ENCODE measurements at places on chromosomes 2 and 18.

DNA sequence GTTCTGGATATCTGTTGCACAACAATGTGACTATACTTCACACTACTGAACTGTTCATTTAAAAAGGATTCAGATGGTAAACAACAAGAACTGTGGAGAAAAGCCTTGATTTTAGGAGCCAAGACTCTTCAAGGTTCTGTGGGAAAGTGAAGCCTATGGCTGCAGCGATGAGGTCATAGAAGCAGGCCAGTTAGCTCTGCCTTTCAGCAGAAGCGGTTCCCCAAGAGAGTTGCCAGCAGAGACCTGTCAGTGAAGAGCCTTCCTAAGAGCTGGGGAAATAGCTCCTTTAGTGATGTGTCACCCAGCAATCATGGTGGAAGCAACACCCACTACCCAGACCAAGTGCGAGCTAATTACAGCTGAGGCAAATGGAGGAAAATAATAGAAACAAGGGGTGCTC is 346.5 kb upstream of the ETAA1 start:
- no peak for DNase-seq

GRCh38 chr2:60555783-60556139 is 2.3 kb upstream of the BCL11A start:
- DNase-seq: no peak

GRCh38 chr18:7754725-7755181 is 187.6 kb downstream of the PTPRM start:
- no peak for DNase-seq

GRCh38 chr2:112482309-112483041 is 519 bp downstream of the TTL start:
- peak; percentile 41 for DNase-seq

- no peak for DNase-seq
Observed at GRCh38 chr2:105610576-105611332, 134.0 kb upstream of the NCK2 start.

- DNase-seq: peak; percentile 44
Observed at GRCh38 chr2:165015052-165015642, 59.8 kb upstream of the SLC38A11 start.

- DNase-seq: no peak
Observed at GRCh38 chr2:174544156-174544555, 53.4 kb downstream of the WIPF1 start.

- DNase-seq: peak; percentile 55
Observed at GRCh38 chr2:158024288-158024898, 77.3 kb upstream of the UPP2 start.

DNA sequence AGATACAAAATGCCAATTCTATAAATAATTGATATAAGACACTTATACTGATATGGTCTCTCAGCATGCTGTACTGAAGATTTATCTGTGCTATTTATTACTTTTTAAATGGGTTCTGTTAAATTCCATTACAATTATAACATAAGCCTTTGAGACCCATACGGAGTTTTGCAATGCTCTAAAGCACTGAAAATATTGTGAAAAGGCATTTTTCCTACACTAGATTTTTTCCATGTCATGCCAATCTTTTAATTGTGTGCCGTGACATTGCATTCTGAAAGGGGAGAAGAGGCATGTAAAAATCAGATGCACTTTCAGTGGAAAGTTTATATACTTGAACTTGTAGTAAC is 46.5 kb downstream of the EFEMP1 start:
- no peak for DNase-seq

GRCh38 chr2:156333951-156334495 is 1.5 kb upstream of the NR4A2 start:
- no peak for DNase-seq

DNA sequence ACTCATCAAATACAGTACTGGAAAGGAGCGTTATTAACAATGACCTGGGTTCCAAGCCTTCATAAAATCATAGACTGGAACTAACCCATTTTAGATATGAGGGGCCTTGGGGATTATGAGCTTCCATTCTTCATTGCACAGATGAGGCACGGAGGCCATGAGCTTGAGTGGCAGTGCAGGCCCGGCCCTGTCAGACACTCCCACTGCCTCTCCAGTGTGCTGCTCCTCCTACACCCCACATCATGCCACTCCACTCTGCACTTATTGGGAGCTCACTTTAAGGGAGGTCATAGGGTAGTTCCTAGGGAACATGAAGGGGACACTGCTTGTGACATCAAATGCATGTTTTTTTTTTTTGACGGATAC is 77.9 kb downstream of the TSN start:
- no peak for DNase-seq

DNA sequence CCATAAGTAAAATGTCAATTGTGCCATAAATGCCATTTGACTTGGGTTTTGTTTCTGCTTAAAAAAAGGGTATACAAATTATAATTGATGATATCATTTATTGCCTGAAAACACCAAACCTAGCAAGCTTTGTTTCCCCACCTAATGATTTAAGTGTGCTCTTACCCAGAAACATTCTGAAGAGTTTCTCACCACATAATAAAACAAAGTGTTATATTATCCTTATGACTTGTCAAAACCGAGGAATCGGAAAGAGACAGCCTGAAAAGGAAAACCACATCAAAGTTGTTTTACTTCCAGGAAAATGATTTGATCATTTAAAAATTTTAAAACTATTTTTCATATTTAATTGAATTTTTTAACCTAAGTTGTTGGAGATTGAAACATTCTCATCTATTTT is 170.5 kb upstream of the SLC39A10 start:
- no peak for DNase-seq

GRCh38 chr2:231189171-231189530 is 9.3 kb upstream of the ARMC9 start:
- DNase-seq: no peak

DNA sequence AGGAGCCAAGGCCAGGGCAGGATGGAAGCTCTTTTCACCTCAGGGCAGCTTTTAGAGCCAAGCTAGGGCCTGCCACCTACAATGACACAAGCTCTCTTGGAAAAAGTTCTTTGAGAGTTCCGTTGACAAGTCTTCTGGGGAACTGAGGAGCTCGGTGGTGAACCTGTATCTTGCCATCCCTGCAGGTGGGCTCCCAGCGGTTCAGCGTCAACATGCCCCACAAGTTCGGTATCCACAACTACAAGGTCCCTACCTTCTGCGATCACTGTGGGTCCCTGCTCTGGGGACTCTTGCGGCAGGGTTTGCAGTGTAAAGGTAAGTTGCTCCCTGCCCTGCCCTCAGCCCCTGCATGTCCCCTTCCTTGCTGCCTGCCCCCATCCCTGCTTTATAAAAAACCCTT is 312.8 kb upstream of the EPAS1 start:
- DNase-seq: no peak

DNA sequence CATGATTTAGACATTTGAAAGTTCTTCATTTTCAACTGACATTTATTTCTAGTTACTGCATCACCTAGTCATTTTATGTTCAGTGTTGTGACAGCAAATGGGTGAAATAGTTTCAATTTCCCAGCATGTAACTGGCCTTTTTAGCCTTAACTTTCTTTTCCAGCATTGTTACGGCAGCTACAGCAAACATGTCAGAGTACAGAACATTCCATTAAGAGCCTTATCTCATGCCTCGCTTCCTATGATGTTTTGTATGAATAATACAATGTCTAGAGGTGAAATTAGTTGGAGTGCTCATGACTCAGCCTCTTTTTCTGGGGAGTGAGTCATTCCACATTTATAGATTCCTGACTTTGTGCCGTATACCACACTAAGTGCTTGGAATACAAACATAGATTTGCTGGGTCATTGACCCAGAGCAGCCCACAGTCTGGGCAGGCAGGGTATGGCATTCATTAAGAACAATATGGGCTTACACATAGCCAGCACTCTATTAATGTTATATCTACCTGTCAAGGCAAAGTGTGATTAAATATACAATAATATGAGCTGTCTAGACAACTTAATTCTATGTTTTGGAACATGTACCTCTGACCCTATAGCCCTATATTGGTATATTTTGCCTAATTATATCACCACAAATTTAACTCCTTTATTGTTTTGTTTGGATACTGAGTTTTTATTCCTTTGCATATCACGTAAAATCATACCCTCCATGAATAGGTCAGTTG is 72.2 kb downstream of the MAP2 start:
- no peak for DNase-seq

GRCh38 chr2:112683550-112684414 is 37.0 kb upstream of the NT5DC4 start:
- DNase-seq: no peak

- DNase-seq: peak; percentile 78
Observed at GRCh38 chr2:96142217-96143113, 2.8 kb downstream of the DUSP2 start.

DNA sequence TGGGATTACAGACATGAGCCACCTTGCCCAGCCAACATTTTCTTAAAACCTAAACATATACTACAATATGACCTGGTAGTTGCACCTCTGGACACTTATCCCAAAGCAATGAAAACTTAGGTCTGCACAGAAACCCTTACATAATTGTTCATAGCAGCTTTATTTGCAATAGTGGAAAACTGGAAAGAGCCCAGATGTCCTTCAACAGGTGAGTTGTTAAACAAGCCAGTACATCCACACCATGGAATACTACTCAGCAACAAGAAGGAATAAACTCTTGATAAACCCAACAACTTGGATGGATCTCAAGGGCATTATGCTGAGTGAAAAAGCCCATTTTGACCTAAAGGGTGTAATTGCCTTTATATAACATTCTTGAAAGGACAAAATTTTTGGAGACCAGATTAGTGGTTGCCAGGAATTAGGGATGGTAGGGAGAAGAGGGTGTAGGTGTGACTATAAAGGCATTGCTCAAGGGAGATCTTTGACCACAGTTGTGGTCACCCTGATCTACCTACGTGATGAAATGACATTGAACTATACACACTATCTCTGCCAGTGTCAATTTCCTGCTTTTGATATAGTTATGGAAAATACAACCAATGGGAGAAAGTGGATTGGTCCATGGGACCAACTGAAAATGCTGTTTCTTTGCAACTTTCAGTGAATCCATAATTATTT is 11.9 kb upstream of the AMMECR1L start:
- DNase-seq: no peak

- DNase-seq: no peak
Observed at GRCh38 chr18:59454909-59455727, 96.1 kb upstream of the LMAN1 start.

- no peak for DNase-seq
Observed at GRCh38 chr18:75473316-75473715, 45.8 kb upstream of the SMIM21 start.

DNA sequence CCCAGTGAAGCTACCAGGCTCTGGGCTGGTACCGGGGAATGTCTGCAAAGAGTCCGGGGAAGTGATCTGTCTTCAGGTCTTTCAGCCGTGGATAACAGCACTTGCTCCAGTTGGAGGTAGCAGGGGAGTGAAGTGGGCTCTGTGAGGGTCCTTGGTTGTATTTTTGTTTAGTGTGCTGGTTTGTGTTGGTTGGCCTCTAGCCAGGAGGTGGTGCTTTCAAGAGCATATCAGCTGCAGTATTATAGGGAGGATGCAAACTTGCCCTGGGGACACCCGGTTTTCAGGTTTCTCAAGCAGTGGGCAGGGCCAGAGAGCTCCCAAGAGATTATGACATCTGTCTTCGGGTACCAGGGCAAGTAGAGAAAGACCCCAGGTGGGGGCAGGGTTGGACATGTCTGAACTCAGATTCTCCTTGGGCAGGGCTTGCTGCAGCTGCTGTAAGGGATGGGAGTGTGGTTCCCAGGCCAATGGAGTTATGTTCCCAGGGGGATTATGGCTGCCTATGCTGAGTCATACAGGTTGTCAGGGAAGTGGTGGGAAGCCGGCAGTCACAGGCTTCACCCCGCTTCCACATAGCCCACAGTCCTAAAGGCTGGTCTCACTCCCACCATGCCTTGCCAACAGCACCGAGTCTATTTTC is 34.4 kb downstream of the ACAA2 start:
- DNase-seq: no peak

DNA sequence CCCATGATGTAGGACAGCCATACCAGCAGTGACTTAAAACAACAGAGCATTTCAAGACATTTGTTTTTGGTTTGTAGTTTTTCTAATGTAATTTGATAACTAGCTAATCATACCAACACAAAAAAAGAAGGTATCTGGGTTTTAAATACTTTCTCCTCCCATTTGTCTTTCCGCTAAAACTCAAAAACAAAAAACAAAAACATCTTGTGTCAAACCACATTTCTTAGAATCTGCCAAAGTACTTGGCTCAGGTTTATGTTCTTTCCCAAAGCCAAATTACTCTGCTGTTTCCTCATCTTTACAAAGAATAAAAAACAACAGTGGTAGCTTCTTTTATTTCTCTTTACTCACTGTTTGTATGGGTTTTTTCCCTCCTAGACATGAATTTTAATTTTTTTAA is 71.5 kb downstream of the GREB1L start:
- no peak for DNase-seq

- no peak for DNase-seq
Observed at GRCh38 chr2:144477957-144478311, 42.0 kb downstream of the ZEB2 start.

DNA sequence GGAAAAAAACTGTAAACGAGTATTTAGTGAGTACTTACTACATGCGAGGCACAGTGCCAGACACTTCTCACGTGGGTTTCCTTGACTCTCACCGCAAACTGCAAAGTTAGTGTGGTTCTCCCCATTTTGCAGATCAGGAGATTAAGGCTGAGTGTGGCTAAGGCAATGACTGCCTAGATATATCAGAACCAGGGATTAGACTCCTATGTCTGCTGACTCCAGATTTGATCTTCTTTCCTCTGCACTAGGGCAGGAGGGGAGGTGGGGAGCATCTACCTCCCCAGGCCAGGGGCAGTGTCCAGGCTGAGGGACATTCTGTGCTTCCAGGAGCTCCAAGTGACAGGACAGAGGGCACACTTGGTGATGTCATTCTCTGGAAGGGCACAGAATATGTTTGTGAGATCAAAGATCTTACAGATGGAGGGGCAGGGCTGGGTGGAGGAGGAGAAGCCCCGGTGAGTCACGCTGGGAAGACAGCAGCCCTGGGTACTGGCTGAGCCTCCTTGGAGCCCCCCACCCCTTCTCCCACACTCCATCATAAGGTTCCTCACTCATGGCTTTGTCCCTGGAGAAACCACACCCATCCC is 92.4 kb downstream of the RHOB start:
- no peak for DNase-seq

- DNase-seq: no peak
Observed at GRCh38 chr2:98514096-98514639, 69.5 kb downstream of the INPP4A start.

GRCh38 chr2:146615778-146616177 is 1229.1 kb upstream of the ACVR2A start:
- no peak for DNase-seq

GRCh38 chr2:153047220-153047619 is 328.8 kb downstream of the ARL6IP6 start:
- DNase-seq: no peak
